Fibroblast of skin of scalp (primary cell): ENCODE measurements at places on chromosomes 3 and 15.

DNA sequence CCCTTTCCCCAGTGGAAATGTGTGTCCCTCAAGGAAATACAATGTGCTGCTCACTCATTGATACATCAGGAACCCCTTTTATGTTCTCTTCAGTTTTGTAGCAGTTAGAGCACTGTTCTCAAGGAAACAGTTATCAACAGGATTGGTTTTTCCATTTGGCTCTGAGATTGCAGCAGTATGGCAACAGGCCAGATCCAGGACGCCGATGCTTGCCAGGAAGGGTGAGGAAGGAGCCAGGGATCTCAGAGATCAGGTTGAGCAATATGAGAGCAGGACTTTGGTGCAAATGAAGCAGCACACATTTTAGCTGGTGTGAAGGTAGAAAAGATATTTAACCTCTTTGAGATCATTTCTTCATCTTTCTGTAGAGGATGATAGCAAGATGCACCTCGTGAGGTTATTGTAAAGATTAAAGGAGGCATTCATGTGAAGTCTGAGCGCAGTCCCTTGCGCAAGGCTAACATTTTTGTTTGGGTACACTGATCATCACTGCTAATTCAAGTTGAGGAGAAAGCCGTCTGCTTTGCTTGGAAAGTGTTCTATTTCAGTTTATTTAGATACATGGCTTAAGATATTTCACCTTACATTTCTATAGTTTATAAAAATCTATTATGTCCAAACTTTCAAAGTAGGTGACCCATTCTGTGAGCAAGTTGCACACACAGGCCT is 68.5 kb downstream of the KCNH8 start:
- no peak for DNase-seq

DNA sequence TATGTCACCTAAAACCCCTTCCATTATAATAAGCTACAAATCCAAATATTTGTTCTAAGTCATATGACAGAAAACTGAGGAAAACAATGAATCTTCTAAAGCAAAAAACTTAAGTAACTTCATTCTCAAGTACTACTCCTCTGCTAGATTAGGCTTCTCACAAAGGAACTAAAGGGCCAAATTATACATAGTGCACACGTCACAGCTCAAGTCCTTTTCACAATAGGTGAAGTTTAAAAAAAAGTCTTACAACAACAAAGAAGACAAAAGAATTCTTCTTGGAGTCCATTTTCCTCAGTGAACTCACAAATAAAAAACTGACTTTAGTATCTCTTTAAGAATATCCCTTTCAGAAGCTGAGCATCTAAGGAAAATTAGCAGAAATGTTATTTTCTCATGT is 479.9 kb downstream of the MAGI1 start:
- no peak for DNase-seq

GRCh38 chr3:84904816-84905555 is 53.8 kb upstream of the CADM2 start:
- DNase-seq = no peak

DNA sequence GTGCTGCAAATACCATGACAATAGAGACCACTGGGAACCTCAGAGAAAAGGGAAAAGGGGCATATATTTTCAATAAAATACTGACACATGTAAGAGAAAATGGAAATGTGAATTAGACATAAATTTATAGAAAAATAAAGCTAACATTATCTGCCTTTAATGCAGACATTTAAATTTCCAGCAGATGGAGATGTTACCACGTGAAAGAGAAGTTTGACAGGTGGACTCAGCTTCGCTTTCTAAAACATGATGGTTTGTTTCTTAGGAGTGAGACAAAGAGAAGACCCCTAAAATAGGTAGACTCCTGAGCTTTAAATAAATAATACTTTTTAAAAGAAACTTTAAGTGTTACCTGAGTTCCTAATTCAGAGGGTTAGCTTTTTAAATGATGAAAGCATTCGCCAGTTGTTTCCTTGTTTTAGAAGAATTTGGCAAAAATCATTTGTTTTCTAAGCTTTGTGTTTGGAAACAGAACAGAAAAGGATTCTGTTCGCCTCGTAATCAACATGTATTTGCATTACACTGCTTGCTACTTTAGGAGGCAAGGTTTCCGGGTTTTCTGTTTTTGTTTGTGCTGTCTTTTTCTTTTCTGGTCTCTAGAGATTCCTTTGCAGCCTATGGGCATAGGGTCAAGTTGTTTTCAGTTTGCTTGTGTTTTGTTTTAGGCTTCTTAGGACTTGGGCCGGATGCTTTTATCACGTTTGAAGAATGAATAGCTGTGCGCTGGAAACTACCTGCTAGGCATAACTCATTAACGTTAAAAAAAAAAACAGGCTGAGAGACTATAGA is 271.4 kb downstream of the THSD4 start:
- no peak for DNase-seq

- DNase-seq = no peak
Observed at GRCh38 chr15:52115598-52116427, 3.2 kb upstream of the BCL2L10 start.

GRCh38 chr3:111070772-111071256 is 802 bp upstream of the NECTIN3 start:
- DNase-seq = no peak

DNA sequence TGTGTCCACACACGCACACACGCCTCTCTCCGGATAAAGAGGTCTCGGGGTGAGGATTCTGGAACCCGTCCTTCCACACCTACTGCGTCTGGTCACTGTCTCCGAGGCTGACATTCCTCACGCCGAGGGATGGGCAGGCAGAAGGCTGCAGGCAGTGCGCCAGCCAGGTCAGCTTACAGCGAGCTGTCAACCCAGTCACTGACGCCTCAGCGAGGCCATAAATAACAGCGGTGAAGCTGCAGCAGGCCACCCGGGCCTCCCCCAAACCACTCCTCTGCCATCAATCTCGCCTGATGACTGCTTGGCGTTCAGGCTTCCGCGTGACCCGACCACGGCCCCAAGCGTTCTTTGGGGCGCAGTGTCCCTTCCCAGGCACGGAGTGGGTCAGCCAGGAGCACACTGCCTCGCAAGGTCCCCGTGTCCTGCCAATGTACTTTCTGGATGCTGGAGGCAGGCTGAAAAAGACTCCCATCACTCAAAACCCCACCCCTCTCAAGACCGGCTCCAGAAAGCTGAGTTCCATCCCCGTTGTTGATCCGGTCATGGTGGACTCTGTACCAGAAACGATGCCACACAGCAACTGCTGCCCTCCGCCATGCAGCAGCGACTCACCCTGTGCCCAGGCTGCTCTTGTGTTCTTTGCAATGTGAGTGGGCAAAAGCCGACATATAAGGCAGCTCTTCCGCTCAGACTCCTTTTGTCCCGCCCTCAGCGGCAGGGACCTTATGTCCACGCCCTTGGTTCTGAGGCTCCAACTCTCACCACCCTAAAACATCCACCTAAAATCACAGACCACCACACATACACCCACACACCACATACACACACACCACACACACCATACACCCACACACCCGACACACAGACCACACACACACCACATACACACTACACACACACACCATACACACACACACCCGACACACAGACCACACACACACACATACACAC is 27.1 kb downstream of the CPN2 start:
- peak; percentile 59 for DNase-seq

DNA sequence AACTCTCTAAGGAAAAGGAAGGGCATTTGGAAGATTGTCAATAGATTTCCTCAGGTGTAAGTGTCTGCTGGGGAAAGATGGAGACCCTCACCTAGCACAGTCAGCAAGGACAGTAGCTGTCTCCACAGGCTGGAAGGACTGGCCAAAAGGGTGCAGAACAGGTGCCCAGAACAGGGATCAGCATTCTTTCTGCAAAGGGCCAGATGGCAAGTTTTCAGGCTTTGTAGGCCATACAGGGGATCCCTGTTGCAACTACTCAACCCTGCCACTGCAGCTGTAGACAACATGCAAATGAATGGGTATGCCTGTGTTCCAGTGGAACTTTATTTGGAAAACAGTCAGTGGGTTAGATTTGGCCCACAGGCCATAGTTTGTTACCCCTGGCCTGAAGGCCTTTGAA is 8.1 kb downstream of the AGBL1 start:
- DNase-seq = no peak

GRCh38 chr3:42906070-42906847 is at the start of gene ZNF662:
Gene ZNF662 (plus strand): TSS chr3:42906142. CDS start chr3:42908115, 1,973 bp downstream.
- peak; percentile 52 for DNase-seq

- no peak for DNase-seq
Observed at GRCh38 chr15:52136442-52136980, 23.9 kb upstream of the BCL2L10 start.

DNA sequence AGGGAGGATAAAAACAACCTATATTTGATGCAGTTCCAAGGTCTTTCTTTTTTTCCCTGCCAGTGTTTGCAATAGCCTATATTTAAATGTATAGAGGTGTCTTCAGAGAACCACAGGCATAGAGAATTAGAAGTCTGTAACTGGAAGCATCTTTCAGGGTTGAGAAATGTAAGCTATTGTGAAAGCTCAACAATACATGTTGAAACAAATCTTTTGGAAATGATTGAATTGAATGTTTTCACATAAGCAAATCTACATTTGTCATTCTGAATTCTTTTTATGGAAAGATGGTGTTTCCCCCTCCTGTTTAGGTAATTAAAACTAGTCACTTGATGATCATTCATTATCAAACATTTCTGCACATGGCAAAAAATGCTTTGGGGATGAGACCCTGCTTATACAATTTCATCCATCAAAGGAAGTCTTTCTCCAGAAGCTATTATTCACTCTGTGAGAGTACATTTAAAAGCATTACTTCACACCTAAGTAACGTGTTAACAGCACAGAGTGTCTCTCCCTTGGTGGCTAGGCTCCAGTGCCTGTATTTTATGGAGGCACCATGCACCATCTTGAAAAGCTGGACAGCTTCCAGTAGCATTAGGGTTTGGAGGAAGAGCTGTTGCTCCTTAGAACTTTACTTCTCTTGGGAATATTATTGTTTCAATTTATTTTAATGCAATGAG is 406.2 kb downstream of the LSAMP start:
- no peak for DNase-seq

- DNase-seq = peak; percentile 46
Observed at GRCh38 chr3:29324180-29324651, 43.3 kb downstream of the RBMS3 start.

- peak; percentile 93 for DNase-seq
Observed at GRCh38 chr3:187836823-187837770, 91.8 kb upstream of the BCL6 start.

DNA sequence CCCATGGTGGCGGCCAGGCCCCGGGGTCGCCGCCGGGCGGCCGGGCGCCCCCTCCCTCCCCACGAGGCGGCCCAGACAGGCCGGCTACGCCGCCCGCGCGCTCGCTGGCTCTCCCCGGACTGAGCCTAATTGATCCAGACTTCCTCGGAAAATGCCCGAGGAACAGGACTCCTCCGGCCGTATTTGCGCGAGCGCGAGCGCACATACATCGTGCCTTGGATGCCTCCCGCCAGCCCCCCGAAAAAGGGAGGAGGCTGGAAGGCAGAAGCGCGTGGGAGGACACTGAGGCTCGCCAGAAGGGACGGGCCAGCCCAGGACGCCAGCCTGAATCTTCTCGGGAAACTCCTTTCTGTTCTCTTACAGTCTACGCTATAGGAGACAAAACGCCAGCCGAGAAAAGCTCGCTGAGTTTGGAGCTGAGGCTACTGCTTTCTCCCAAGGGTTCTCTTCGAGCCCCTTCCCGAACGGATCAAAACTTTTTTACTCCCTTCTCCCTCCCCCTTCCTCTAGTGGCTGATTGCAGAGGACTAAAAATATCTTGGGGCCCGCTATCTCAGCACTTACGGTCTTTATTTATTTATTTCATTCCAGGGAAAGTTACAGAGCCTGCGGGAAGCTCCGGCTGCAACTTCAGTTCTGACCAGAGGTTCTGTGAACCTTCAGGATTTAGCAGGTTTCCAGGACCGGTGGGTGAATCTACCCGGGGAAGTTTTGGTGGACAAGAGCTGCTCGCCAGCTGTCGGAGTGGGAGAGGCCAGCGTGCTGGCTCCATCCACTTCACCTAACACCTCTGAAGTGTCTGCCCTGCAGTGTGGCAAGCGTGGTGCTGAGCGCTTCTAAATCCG is at the start of gene PDZRN3:
PDZRN3 (minus strand) TSS at position 121 of the 845 bp plus-strand sequence.
- DNase-seq = peak; percentile 89

GRCh38 chr3:163508206-163508605 is 1570.1 kb downstream of the SI start:
- no peak for DNase-seq

DNA sequence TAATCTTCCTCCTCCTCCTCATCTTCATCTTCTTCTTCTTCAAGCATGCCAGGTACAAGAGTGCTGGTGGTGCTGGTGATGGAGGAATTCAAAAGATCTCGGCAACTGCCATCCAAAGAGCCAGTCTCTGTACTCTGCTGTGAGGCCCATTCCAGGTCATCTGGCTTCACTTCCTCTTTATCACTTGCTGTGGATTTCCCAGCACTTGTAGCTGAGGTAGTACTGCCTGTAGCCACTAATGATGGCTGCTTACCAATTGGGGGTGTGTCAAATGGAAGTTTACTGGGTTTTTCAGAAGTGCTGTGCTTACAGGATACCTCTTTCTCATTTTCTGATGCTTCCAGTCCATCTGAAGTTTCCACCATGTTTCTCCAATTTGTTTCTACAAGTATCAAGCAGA is 28.8 kb upstream of the SHC4 start:
- DNase-seq = no peak

GRCh38 chr15:50778086-50778485 is 12.6 kb upstream of the SPPL2A start:
- no peak for DNase-seq

GRCh38 chr15:88512078-88512477 is 34.4 kb downstream of the DET1 start:
- DNase-seq = no peak

DNA sequence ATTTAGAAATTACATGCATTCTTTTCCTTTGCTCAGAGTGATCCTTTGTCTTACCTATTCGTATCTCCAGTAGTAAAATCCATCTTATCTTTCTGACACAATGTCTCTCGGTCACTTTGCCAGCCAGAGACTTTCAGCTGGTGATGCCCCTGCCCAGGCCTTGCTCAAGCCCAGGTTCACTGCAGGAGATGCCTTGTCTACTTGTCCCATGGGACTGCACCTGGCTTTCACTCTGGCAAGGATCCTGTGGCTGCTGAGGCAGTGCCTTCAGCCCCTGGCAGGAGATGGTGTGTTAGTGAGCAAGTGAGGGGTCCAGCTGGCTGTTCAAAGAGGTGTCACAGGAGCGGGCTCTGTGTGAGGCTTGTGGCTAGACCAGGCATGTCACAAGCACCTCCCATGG is 1268.9 kb downstream of the OTOL1 start:
- DNase-seq = no peak

DNA sequence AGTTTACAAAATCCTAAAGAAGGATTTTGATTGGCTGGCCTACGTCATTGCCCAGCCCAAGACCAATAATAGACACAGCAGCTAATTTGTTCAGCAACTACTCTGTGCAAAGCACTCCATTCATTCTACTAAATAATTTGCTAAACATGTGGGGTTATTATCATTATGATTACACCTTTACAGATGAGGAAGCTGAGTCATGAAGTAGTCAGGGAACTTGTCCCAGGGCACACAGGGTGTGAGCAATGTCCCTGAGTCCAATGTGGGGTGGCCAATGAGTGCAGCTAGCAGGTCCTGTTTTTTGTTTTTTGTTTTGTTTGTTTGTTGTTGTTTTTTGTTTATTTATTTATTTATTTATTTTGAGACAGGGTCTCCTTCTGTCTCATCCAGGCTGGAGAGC is 183.6 kb downstream of the ABHD5 start:
- DNase-seq = no peak
